Ascending aorta (tissue), 2 donors: ENCODE measurements at places on chromosomes 11 and 22.

DNA sequence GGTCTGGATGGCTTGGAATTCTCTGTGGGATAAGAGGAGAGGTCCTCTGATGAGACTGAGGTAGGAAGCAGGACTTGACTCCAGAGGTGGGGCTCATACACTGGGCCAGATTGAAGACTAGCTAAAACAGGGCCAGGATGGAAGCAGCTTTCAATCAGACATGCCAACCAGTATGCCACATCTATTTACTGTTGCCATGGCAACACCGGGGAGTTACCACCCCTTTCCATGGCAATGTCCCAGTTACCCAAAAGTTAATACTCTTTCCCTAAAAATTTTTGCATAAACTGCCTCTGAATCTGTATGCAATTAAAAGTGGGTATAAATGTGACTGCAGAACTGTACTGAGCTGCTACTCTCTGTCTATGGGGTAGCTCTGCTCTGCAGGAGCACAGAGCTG lies 247.5 kb upstream of the ZBED5 start:
- no peak for DNase-seq

DNA sequence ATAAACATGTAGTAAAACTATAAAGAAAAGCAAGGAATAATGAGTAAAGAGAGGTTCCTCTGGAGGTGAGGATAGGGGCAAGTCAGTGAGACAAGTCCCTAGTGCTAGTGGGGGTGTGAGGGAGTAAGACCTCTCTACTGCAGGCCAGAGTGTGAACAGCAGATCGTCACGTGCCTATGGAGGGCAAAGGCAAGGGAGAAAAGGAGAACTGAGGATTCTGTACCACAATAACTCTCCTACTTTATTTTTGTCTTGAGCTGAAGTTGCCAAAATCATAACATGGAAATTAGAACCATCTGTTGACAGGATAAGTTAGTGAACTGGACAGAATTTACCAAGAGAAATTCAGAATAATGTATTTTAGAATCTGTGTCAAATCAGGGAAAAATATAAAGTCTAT lies 77.6 kb downstream of the ENTHD1 start:
- DNase-seq: no peak

DNA sequence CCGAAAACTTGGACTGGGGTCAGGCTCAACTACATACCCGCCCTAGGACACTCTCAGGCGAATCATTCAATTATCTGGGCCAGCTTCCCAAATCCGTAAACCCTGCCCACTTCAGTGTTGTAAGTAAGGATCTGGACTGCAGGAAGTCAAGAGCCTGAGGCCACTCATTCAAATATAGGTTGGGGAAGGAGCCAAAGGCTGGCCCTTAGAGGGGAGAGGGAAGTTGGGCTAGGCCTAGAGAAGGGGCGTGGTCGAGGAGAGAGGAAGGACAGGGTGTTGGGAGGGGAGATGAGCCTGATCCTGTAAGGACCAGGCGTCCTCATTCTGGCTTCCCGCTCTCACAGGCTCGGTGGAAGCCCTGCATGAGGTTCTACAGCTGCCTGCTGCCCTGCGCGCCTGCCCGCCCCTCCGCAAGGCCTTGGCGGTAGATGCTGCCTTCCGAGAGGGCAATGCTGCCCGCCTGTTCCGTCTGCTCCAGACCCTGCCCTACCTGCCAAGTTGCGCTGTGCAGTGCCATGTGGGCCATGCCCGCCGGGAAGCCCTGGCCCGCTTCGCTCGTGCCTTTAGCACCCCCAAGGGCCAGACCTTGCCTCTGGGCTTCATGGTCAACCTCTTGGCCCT lies 3.0 kb downstream of the SAC3D1 start:
- DNase-seq: no peak

DNA sequence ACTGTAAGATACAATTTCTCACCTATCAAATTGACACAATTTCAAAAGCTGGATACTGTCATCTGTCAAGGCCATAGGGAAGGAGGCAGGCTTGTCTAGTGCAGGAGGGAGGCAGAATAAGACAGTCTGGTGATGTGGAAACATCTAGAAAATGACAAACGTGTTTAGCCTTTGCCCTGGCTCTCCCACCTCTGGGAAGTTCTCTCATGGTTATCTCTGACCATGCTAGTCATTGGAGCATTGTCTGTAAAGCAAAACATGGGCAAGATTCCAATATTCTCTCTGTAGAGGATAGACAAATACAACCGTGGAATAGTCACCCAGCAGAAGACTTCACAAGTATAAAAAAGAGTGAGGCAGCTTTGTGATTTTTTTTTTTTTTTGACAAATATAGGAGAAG lies 9.1 kb upstream of the SERHL2 start:
- DNase-seq: no peak

- DNase-seq: no peak
Observed at GRCh38 chr11:130886704-130887103, 29.6 kb downstream of the SNX19 start.

DNA sequence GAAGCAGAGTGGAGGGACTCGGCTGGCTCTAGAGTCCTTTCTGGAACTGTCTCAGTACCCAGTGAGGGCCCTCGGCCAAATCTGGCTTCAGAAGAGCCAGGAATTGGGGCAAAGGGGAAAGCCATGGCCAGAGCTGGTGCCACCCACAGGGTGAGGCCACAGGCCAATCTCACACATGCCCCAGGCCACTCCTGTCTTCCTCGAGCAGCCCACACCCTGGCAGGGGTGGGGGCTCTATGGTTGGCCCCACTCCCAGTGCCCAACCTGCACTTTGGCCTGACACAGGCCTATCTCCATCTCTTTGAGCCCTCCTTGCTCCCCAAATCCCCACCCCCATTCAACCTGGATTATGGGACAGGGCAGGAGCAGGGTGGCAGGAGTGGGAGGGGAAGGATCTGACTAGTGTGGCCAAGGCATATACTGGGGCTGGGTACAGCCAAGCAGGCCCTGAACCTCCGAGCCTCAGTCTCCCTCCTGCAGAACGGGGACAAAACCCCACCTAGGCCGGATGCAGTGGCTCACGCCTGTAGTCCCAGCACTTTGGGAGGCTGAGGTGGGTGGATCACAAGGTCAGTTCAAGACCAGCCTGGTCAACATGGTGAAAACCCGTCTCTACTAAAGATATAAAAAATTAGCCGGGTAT lies 6.9 kb downstream of the TST start:
- no peak for DNase-seq

GRCh38 chr11:42003801-42004200 lies 544.3 kb upstream of the LRRC4C start:
- no peak for DNase-seq

GRCh38 chr11:22076271-22076930 lies 116.5 kb upstream of the ANO5 start:
- no peak for DNase-seq

DNA sequence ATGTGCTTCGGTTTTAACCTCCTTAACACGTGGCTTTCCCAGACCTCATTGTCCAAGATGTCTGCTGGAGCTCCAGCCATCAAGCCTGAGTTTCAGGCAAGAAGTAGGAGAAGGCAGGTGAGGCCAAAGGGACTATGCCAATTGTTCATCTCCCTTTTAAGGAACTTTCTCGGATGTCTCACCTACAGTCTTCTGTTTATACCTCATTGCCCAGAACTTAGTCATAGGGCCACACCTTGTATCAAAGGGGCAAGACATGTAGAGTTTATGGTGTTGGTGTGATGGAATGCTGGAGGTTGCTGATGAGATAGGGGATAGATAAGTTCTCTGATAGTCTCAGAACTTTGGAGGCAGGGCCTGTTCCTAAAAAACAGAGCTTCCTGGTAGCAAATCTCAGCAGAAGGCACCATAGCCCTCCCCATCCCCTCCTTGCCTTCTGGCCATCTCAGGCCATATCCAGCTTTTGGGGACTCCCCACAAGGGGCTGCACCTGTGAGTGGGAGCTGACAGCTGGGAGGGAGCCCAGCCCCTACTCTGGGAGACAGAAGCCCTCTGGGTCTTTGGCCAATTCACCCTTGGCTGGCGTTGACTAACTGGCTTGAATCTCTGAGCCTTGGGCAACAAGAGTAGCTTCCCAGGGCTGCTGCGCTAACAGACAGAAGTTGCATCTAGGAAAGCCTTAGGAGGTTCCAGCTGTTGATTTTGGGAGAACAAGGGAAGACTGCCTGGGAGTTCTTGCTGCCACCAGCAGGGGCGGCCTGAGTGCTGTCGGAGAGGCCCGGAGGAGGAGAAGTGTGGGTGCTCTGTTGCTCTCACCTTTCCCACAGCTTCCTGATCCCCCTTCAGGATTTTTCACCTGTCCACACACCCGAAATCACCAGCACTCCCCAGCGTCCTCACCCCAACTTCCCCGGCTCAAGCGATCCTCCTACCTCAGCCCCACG lies 149.8 kb upstream of the THY1 start:
- DNase-seq: no peak

DNA sequence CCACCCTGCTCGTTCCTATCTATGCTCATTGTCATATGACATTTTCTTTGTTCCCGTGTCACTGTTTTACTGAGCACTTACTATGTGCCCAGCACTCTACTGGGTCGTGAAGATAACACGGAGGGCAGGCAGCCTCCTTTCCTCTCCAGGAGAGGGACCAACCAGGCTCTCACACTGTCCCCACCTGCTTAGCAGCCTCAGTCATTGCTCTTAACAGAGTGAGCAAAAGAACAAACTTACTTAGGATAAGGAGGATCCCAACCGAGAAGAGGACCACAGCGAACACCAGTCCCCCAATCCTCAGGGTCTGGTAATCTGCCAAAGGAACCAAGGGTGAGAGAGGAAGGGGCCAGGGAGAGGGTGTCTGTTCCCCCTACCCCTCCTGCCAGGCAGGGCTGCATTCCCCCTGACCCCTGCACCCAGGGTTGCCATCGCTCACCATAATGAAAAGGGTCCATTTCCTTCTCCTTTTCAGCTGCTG lies 17.0 kb upstream of the FXYD2 start:
- no peak for DNase-seq

DNA sequence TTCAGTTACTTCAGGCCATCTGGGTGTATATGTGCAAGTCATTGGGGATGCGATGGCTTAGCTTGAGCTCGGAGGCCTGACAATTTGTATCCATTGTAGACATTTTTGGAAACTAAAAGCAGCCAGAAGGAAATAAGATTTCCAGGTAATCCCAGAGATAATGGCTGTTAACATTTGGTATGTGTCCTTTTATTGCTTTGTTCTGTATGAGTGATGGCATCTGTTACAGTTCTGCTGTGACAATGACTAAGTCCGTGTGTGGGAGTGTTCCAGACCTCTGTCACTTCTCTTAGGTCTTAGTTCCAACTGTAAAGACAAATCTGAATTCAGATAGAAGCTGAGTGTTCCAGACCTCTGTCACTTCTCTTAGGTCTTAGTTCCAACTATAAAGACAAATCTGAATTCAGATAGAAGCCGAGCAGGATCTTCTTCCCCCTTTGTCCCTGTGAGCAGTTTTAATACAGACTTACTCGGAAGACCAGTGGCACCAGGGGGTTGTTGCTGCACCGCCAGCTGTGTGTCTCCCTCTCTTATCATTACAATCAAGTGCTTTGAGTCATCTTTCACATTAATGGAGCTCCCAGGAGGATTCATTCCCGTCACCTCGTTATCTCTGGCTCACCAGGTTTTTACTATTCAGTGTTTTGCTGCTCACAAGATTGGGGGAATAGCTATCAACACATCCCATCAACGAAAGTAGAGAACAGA lies 190.9 kb upstream of the SORL1-AS1 start:
- no peak for DNase-seq

DNA sequence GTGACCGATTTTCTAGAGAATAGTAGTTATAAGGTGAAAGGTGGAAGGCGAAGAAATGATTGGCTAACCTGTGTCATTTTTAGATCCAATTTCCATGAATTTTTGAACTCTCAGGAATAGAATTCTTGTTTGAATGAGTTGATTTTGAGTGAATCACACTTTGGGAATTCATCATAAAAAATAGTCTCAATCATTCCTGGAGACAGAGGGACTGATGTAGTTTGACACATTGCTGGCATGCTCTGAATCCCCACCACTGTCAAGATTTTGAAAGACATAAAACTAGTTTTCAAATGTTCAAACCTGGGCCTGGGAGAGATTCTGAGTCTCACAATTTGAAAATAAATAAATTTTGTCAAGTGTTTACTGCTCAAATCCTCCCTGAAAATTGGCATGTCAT lies 861.4 kb upstream of the RAG2 start:
- no peak for DNase-seq

DNA sequence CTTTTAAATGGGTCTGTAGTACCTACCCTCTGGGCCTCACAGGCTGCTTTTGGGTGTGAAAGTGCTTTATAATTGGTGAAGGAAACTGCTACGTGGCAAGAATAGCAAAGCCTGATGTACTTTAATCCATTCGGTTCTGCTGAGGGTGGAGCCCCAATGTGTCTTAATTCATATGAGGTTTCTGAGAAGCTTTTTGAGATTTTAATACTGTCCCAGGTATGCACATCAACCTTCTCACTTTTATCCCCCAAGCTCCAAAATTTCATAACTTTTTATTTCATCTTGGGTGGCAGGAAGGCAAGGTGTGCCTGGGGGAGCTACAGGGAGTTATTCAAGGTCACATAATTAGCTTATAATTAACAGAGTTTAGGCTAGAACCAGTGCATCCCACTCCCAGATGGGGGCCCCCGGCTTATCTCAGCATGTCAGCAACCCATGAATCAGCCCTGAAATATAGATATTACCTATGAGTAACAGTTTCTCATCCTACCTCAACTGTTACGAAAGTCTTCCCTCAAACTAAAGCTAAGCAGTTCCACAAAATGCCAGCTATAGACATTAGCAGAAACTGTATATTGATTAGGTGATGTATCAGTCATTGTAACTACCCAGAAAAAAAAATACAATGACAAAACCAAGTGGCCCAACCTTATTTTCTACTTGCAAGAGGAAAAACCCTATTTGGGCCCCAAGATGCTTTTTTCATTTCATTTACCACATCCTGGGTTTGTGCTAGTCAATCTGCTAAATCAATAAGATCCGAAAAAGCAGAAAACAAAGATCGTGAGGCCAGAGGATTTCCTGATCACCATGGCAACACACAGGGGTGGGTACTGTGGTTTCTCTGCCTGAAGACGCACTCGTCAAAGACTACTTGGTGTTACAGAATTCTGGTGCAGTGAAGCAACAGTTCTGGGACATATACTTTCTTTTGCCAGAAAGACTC lies 26.7 kb downstream of the CD44 start:
- no peak for DNase-seq

- no peak for DNase-seq
Observed at GRCh38 chr22:43643387-43643786, 168.7 kb downstream of the EFCAB6 start.

DNA sequence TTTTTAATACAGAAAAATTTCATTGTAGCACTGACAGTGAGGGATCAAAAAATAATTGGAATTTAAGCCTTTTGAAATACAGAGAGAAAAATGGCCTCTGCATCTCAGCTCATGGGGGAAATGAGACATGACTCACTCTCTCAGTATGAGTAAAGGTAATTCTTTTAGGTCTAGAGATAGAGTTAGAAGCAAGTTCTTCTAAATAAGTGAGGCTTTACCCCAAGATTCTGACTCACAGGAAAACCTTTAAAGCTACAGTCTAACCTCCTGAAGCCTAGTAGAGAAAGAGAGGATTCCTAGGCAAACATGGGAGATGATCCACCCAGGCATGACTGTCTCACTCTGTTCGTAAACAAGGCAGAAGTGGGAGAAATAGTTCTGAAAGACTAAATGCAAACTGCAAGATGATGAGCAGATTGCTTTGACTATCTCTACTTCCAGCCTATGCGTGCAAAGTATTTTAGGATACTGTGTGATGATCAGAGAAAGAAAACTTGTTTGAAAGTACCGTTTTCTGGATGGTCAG lies 1003.3 kb upstream of the CCDC90B start:
- no peak for DNase-seq

GRCh38 chr11:58330861-58331260 lies 28.0 kb downstream of the OR5B17 start:
- DNase-seq: no peak

- no peak for DNase-seq
Observed at GRCh38 chr11:8066036-8066910, 14.7 kb upstream of the TUB start.

- peak; percentile 84 for DNase-seq
Observed at GRCh38 chr11:79092791-79093353, 348.0 kb downstream of the TENM4 start.

- no peak for DNase-seq
Observed at GRCh38 chr11:7969756-7970646, 4.8 kb upstream of the NLRP10 start.
